ENCODE measurements at places on chromosomes 1 and 21.

DNA sequence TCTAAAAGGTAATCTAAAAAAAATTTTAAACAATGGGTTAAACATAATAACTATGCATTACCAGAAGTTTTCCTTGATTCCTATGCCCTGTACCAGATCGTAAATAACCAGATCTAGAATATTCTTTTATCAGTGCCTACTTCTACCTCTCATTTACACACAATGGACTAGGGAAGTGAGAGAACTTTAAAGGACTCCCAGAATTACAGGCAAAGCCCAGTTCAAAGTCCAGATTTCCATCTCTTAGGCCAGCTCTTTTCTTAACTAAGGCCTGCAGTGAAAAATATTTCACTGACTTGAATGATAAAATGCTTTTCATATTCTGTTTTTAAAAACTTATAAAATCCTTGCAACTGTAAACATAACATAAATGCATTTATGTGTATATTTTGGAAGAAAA lies 32.6 kb downstream of the ESRRG start:
- DNase-seq, result no peak

GRCh38 chr1:22291494-22291893 lies 148.6 kb upstream of the WNT4 start:
- no peak for DNase-seq

- no peak for DNase-seq
Observed at GRCh38 chr1:166114419-166114818, 52.4 kb downstream of the FAM78B start.

DNA sequence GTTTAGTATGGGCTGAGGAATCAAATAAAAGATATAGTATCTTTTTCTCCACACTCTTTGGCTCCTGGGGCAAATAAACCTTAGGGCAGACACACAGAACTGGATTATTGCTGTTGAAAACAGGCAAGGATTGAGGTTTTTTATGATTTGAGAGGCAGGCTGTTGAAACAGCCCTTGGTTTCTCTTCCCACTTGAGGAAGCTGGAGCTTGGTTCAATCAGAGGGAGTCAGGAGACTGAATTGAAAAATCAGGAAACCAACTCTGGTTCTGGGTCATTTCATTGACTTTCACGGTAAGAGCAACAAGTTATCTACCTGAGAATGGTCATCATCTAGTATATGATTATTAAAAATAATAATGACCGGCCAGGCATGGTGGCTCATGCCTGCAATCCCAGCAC lies 108.4 kb downstream of the CNIH3 start:
- DNase-seq, result no peak

GRCh38 chr1:196393282-196393681 lies 215.0 kb downstream of the KCNT2 start:
- DNase-seq, result no peak

- DNase-seq, result no peak
Observed at GRCh38 chr1:160978510-160978927, 23.9 kb upstream of the ITLN2 start.

DNA sequence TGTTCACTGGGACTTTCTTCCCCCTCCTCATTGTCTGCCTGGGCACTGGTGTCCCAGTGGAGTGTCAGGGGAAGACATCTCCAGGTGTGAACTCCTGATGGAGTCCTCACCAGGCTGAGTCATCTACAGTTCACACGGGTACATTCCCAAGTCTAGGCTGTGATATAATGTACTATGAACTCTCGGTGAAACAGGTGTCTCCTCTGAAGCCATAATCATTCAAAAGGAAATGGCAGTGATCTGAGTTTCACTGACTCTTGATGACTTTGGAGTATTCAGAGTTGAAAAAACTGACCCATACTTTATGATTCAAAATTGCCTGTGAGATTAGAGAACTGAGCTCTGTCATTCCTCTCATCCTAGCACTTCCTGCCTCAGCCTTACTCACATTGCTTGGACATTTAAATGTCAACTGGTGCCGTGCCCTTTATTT lies 9.1 kb downstream of the LAMC2 start:
- no peak for DNase-seq

- no peak for DNase-seq
Observed at GRCh38 chr1:13813398-13814012, 113.5 kb downstream of the PRDM2 start.

DNA sequence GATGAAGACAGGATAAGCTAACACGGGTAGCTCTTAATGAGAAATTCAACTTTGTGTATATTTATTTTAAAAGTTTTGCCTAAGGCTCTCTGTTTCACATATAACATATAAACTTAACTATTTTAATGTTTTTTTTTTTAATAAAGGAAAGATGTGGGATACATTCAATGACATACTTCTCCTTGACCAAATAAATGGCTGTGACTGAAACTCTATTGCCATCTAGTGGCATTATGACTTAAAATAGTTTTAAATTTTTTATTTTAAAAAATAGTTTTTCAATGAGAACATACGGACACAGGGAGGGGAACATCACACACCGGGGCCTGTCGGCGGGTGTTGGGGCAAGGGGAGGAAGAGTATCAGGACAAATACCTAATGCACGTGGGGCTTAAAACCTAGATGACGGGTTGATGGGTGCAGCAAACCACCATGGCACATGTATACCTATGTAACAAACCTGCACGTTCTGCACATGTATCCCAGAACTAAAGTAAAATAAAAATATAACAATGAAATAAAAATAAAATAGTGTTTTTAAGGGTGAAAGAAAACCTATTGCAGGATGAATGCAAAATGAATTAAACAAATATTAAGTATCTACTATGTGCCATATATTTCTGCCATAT lies 83.4 kb downstream of the LYST start:
- DNase-seq, result peak; percentile 66

GRCh38 chr1:170580636-170581440 lies 48.9 kb downstream of the GORAB start:
- DNase-seq, result no peak

- no peak for DNase-seq
Observed at GRCh38 chr1:28266920-28267322, 7.6 kb downstream of the SESN2 start.

- DNase-seq, result peak; percentile 44
Observed at GRCh38 chr1:94672934-94673333, 131.4 kb upstream of the F3 start.

All from umbilical cord (tissue), 2 donors.